COR-L47 (cell line): ENCODE measurements at places on chromosomes 16 and 17.

DNA sequence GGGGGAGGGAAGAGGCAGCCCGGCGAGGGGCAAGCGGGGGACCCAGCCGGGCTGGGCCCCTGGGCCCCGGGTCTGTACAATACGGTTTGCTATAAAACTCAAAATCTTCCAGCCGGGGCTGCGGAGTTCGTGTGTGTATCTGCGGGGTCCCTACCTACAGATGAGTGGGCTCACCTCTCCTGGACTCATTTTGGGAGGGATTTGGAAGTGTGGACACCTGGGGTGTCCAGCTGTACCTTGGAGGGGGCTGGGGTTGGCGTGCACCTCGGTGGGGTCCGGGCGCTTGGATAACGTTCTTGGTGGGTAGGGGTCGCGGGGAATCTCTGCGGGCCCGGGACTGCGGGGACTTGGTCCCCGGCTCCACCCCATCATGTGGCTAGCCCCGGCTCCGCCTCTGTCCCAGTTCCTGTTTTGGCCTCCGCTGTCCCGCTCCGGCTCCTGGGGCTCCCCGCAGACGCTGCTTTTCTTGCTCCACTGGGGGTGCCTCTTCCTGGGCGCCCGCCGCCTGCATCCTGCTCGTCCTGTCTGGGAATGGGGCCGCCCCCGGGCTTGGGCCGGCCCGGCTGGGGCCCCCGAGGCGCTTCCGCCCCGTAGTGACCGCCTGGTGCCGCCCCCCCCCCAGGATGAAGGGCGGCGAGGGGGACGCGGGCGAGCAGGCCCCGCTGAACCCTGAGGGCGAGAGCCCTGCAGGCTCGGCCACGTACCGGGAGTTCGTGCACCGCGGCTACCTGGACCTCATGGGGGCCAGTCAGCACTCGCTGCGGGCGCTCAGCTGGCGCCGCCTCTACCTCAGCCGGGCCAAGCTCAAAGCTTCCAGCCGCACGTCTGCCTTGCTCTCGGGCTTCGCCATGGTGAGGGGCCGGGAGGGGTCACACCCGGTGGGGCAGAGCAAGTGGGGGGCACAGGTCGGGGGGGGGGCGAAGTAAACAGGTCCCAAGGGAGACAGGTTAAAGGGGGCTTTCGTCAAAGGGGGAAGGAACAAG, at the start of gene ORAI3:
Gene ORAI3 (plus strand): TSS at position 402 of the 983 bp plus-strand sequence. CDS start 222 bp downstream, at position 624.
- DNase-seq = no peak

DNA sequence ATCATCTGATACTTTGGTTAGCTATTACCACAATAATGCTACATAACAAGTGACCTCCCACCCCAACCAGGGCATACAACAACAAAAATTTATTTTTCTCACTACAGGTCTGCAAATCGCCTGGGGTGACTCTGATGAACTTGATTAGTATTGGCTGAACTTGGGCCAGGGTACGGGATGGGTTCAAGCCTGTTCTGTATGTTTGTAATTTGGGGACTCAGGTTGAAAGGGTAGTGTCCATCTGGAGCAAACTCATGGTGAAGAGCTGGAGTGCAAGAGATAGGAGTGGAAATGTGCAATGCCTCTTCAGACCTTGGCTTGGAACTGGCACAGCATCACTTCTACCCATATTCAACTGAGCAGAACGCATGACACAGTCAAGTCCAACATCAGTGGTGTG, 16.3 kb upstream of the NKD1 start:
- DNase-seq = no peak

- peak; percentile 77 for DNase-seq
Measured at GRCh38 chr16:85172455-85173145, 60.3 kb upstream of the CIBAR2 start.

- DNase-seq = no peak
Measured at GRCh38 chr17:7215652-7216180, 3.9 kb downstream of the DLG4 start.

GRCh38 chr17:65121916-65122806, 15.0 kb upstream of the RGS9 start:
- DNase-seq = no peak

DNA sequence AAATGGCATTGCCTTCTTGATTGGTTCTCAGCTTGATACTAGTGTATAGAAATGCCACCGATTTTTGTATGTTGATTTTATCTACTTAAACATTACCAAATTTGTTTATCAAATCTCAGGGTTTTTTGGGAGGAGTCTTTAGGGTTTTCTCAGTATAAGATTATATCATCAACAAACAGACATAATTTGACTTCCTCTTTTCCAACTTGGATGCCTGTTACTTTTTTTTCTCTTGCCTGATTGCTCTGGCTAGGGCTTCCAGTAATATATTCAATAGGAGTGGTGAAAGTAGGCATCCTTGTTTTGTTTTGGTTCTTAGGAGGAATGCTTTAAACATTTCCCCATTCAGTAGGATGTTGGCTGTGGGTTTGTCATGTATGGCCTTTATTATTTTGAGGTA, 29.1 kb downstream of the EFCAB13 start:
- DNase-seq = no peak

GRCh38 chr16:314795-315299, 31.9 kb downstream of the PDIA2 start:
- DNase-seq = no peak

DNA sequence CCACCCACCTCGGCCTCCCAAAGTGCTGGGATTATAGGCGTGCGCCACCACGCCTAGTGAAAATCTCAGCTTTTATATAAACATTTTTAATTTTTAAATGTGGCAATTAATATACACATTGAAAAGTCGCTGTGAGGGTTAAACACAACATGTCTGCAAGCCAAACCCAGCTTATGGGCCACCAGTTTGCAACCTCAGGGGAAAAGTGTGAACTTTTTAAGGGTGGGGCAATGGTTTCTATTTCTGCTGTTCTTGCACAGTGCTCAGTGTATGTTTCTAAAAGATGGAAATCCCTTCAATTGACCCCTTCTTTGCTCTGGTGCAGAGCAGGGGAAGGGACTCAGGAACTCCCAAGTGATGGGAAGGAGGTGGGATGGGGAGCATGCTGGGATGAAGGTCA, 18.3 kb upstream of the SUPT4H1 start:
- DNase-seq = no peak

DNA sequence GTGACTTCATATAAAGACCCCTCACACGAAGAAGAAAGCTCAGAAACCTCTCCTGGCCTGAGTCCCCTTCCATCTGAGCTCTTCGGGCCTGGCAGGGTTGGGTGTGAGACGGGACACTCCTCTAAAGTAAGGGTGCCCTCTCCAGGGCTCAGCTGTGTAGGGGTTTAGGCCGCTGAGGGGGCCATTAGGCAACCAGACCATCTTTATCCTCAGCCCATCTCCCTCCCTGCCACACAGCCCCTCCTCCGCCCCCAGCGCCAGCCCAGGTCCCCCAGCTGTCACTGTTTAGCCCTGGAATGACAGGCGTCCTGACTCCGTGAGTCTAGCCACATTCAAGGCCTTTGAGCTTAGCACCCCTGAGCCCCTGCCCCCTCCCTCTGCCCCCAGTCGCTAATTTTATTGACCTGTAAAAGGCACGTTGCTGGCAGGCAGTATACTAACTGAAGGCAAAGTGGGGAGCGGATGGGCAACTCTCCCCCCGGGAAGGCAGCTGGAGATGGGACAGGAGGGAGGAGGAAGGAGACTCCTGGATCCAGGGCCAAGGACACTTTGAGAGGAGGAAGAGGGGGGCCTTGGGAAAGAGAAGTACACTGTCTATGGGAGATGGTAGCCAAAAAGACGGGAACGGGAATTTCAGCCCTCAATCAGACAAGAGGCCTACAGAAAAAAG, 592 bp upstream of the ZNF385C start:
- DNase-seq = no peak

GRCh38 chr17:32555611-32556310, 69.0 kb downstream of the CDK5R1 start:
- no peak for DNase-seq

DNA sequence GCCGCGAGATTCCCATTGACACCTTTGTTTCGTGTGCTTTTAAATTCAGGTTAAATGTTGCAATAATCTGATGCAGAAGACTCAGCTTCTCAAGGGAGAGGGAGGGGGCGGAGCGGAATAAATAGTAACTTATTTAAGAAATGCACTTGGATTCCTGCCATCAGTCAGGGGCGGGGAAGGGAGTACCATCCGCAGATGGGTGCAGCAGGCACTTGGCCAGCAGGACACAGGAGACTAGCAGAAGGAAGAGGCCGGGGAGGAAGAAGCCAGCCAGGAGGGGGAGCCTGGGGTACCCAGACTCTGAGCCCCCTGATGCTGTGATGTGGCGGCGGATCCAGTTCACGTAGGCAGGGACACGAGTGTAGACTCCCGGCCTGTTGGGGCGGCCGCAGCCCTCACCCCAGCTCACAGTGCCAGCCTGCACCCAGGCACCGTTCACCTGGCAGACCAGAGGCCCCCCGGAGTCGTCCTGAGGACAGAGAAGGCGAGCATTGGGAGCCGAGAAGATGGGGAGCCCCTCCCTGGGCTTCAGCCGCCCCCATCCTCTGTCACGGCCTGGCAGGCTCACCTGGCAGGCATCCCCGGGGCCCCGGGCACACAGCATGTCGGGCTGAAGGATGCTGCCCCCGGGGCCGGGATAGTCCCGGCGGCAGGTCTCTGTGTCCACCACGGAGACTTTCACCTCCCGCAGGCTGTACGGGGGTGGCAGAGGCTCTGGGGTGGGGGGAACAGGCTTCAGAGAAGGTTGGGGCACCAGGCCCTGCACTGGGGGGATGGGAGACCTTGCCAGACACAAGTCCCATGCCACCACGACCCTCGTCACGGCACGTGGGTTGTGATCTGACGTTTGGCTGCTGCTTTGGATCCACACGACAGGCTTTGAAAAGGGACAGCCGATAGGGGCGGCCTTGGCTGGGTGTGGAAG, 3.2 kb downstream of the TPSG1 start:
- no peak for DNase-seq

DNA sequence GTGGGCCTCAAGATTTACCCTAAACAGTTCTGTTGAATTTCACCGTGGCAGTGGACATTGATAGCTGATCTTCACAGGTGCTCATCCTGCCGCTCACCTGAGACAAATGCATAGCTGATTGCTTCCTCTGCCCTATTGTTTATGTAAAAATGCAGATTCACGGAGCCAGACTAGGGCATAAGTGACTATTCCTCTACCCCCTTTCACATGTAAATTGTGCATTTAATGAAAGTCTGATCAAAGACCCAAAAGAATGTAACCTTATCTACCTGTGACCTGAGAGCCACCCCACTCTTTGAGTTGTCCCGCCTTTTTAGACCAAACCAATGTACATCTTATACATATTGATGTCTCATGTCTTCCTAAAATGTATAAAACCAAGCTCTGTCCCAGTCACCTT, 312.4 kb upstream of the CDH5 start:
- DNase-seq = no peak

GRCh38 chr17:51351890-51352289, 91.5 kb downstream of the UTP18 start:
- DNase-seq = no peak

DNA sequence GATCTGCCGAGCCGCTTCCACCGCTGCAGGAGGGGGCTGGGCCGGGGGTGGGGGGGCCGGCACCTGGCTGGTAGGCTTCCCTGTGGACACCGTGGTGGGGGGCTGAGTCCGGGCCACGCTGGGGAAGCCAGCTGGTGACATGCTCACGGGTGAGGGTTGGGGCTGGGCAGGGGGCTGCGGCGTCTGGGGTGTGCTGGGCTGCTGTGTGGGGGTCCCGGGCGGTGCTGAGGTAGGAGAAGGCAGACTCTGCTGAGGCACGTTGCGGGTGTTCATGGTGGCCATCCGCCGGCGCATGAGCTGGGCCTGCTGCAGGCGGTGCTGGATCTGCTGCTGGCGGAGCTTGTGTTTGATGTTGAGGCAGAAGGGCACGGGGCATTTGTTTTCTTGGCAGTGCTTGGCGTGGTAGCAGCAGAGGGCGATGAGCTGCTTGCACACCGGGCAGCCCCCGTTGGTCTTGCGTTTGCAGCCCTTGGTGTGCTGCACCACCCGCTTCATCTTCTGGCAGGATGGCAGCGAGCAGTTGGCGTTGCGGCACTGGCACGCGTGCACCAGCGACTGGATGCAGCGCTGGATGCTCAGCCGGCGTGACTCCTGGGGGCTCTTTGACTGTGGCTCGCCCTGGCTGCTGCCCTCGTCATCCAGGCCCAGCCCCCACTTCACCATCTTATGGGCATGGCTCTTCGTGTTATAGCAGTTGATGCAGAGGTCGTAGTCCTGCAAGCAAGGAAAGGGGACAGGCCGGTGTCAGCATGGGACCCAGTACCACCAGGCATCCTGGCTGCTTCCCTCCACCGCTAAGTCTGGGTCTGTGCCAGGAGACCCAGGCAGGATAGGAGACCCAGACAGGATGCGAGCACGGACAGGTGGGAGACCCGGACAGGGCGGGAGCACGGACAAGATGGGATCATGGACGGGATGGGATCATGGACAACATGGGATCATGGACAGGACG, 12.1 kb upstream of the TRAP1 start:
- DNase-seq = no peak

DNA sequence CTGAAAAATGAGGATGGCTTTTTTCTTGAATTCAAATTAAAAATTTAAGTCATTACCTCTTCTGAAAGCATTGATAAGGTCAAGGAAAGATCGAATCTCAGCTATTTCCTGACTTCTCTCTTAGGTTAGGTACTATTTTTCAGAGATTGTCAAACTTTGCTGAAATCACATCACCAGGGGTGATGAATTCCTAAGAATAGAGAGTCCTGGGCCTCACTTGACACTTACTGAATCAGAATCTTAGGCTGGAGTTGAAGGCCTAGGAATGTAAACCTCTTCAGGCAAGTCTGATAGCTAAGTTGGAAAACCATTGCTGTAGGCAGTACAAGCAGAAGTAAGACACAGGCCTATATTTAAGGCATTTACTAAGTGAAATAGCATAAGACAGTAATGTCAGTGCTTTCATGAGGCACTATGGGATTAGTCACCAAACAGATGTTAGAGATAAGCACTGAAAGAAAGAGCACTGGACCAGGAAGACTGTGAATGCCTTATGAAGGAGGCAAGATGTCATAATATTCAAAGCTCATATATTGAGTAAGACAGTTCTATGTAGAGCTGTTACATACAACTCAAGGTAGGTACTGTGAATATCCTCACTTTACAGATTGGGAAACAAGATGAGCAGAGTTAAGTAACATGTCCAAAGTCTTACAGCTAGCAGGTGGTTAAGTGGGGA, 21.5 kb downstream of the DCAF7 start:
- DNase-seq = no peak

DNA sequence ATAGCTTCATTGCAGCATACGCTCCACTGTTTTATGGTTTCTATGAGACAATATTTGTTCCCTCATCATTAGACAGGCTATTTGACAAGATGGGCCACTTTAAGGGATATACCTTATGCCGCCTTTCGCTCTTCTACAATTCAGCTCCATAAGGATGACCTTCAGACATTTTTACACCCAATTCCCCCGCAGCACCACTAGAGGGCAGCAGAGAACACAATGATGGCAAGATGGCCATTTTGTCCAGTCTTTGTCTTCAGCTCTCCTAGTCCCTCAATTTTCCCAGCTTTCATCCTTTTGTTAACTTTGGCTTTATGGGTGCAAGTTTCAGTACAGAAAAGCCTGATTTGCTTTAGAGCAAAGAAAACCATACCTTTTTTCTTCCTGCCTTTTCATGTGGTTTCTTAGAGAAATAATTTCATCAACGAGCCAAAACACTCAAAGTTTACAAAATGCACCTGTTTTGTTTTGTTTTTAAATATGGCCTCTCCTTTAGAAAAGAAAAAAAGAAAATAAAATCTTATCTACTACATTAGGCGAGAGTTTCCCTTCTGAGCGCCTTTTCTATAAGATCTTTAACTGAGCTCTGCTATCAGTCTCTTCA, 355.3 kb downstream of the TOX3 start:
- peak; percentile 58 for DNase-seq
